ENCODE measurements at places on chromosomes 6 and 20.
A peak's percentile ranks its signal among the peaks of the same experiment; 100 is the strongest.

DNA sequence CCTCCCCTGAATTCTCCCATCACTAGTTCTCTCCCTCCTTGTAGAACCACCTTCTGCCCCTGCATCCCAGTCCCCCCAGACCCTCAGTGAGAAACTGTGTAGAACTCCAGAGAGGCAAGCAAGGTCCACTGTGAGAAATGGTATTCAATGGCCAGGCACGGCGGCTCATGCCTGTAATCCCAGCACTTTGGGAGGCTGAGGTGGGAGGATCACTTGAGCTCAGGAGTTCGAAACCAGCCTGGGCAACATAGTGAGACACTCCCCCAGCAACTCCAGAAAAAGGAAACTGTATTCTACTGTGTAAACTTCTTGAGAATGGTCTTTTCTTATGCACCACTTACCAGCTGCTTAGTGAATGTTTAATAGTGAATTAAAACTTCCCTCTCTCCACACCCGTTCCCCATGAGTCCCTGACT is 8.2 kb upstream of the CD83 start:
- DNase-seq, result no peak

GRCh38 chr20:16517946-16518783 is 55.1 kb downstream of the KIF16B start:
- peak; percentile 3 for DNase-seq

DNA sequence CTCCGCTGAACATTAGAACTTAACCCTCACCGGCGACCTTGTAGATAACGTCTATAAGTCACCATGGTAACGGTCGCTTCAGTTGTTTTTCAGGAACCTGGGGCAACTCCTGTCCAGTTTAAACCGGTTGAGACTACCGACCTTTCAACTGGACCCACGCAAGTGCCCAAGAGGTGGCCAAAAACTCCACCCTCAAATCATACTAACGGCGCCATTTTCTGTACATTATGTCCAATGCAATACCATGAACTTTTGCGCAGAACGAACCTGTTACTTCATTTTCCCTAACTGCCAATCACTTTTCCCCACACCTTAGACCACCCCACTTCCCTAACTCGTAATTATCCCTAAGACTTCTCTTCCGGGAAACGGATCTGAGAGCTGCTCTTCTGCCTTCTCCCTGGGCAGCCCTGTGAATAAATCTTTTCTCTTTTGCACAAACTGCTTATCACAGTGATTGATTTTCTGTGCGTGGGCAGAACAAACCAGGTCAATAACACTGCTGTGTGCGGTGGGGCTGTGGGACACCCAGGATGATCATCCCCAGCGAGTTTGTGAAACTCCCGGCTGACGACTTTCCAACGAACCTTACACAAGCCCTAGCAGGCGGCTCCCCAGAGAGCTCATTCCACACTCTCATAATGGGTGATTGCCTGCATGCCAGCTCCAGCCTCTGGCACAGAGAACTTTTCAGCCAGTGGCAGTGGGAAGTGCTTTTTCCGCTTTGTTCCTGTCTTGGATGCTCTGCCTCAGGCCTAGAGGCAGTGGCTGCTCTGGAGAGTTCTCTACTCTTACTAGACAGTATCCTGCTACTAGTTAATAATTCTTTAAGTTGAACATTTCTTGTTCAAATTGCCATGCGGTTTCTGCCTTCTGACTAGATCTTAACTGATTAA is 28.6 kb downstream of the GPX5 start:
- no peak for DNase-seq

DNA sequence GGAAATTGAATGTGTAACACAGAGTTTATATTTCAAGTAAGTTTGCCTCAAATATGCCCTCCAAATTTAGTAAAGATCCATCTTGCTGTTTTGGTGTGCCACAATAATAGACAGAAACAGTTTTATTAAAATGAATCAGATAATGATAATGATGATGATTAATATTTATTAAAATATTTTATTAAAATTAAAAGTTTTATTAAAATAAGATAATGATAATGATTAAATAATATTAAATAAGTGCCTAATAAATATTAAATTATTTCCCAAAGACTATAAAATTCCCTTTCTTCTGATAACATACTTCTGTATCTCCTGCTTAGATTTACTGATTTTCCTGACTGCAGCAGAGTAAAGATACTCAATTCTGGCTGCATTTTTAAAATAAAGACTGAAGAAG is 134.5 kb downstream of the PRDM13 start:
- DNase-seq, result no peak

DNA sequence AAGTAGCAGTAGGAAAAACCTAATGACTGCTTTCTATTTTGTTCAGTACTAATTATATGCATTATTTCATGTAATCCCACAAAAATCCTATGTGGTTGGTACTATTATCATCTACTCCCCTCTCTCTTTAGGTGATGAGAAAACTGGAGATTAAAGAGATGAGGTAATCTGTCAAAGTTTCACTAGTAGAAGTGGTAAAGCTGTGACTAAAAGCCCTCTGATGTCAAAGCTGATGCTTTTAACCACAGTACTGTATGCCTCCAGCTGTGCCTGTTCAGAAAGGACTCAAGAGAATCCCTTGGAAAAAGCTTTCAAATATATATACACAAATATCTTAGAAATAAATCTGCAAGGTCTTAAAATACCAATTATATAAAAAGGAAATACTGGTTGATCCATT is 38.0 kb downstream of the PHIP start:
- no peak for DNase-seq

Data from stimulated activated naive B cell treated with anti-CD40 and anti-IgM and Interleukin-4, amounts not matched to agents 10 μg/mL and 1 μg/mL and 100 μg/mL, for 72 hours (primary cell).